PC-9 (cell line): ENCODE measurements at places on chromosomes 11 and 22.

- no peak for DNase-seq
Observed at GRCh38 chr11:37572491-37573171, 974.6 kb upstream of the RAG2 start.

DNA sequence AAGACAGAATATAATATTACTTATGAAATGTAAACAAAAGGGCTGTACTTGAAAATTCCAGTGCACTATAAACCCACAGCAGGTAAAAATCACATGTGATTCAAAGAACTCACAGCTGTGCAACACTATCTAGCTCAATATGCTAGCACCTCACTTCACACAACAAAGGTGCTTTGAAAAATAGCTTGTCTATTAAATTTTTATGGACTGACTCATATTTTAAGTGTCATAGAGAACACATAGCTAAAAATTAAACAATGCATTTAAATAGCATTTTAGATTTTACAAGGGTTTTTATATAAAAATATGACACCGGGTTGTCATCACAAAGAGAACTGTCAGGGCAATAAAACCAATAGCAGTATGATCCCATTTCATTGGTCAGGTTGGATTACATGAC, 1390.5 kb upstream of the TENM4 start:
- DNase-seq = no peak

DNA sequence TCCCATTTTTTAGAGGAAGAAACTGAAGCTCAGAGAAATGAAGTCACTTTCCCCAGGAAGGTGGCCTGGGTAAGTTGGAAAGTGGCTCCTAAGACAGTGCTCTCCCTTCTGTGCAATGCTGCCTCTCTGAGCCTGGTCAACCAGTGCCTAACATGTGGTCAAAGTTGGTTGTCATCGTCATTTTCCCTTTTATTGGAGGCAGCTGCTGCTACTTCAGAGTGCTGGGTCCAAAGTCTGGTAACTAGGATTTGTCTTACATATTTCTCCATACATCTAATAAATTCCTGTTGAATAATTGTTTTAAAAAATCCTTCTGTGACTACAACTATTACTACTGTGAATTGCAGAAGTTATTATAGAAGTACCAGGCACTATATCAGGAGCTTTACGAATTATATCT, 48.1 kb downstream of the TECTA start:
- no peak for DNase-seq

- peak; percentile 68 for DNase-seq
Observed at GRCh38 chr22:39997939-39998726, 3.4 kb downstream of the FAM83F start.

GRCh38 chr22:42649246-42650099, at the start of gene CYB5R3:
CYB5R3 (minus strand) TSS chr22:42649392; CDS start chr22:42649315, 77 bp downstream.
- DNase-seq = peak; percentile 70

- no peak for DNase-seq
Observed at GRCh38 chr11:62217191-62217748, 8.8 kb downstream of the SCGB2A1 start.

DNA sequence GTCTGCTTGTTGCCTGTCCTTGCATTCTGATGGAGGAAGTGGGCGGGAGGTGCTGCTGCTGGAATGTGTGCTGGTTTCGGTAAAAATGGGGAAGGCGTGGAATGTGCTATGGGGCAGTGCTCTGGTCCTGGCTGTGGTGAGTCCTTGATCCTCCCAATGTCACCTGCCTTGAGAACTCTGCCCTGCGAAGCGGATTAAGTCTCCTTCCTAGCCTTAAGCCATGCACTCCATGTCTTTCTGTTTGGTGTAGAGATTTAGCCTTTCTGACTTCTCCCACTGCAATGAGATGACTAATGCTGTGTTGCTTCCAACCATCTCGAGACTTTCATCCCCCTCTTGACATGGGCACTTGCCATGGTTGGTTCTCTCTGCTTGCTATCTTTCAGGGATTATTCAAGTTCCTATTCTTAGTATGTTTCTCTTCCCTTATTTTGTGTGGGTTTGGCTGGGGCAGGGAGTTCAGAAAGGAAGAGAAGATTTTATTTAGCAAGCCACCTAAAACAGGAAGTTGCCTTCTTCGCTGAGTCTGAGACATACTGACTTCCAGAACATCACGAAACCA, 687.9 kb downstream of the NTM start:
- no peak for DNase-seq

- peak; percentile 18 for DNase-seq
Observed at GRCh38 chr22:44729391-44730021, 22.9 kb upstream of the ARHGAP8 start.

DNA sequence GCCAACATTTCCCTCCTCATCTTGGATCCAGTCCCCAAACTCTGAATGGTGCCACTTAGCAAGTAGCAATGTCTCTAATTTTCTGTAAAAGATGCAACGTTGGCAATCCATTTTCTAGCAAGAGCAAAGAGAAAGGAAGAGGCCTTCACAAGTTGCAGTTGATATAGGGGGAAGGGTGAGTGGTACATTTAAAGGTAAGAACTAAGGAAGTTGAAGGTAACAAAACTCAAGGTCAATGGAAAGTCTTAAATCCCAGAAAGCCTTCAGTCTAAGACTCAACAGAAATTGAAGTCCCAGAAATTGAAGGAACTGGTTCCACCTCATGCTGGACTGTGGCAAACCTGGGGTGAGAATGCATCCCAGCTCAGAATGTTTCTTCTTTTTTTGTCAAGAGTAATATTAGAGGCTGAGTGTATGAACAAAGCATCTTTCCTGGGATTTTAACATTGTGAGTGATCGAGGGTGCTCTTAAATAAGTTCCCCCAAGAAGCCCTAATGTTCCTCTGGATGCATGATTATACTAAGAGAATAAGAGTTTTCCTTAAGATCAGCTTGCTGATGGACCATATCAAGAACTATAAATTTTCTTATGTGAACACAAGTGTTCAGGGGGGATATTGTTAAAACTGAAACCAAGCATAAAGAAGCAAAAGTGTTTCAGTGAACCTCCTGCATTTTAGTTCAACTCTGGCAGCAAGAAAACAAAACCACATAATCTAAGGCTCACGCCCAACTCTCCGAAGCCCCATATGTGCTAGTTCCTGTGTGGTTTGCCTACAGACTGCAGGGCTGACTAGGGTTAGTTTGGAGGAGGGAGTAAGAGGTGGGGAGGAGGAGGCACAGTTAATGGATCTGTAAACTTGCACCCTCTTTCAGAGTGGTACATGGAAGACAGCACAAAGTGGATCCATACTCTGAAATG, at the start of gene GRAP2:
GRAP2 (plus strand) TSS at position 779 of the 922 bp plus-strand sequence. CDS start 46,023 bp downstream, outside the sequence.
- no peak for DNase-seq

- DNase-seq = peak; percentile 88
Observed at GRCh38 chr22:37784829-37785495, 22.8 kb upstream of the GCAT start.

- DNase-seq = no peak
Observed at GRCh38 chr11:74312326-74312725, 886 bp upstream of the P4HA3 start.

GRCh38 chr11:67504950-67505581, at the start of gene PITPNM1:
PITPNM1 (minus strand) TSS chr11:67505363; CDS start chr11:67504180, 1,183 bp downstream.
- peak; percentile 85 for DNase-seq

DNA sequence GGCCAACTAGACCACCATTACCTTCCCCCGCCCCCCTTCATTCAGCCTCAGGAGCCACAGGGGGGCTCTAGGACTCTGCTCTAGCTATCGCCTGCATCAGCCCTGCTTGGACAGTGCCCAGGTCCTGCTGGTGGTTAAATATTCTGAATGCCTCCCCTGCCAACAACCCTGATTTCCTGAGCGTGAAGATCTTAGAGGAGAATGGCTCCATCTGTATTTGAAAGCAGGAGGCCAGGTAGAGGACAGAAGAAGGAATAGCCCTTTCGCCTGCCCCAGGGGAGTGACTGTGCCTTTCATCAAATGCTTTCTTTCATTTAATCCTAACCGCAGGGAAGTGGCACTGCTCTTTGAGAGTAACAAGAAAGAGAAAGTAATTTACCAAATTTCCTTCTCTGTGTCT, 69.2 kb downstream of the ISX start:
- no peak for DNase-seq

- no peak for DNase-seq
Observed at GRCh38 chr11:8775332-8775731, 92.7 kb downstream of the RPL27A start.

GRCh38 chr11:130369141-130369691, 54.5 kb upstream of the ZBTB44 start:
- no peak for DNase-seq
